ENCODE measurements at places on chromosomes 7 and 10.
A peak's percentile ranks its signal among the peaks of the same experiment; 100 is the strongest.

- no peak for DNase-seq
Observed at GRCh38 chr7:130500910-130501309, 9.0 kb downstream of the MEST start.

GRCh38 chr7:80781561-80781979 lies 137.3 kb downstream of the SEMA3C start:
- DNase-seq: no peak

DNA sequence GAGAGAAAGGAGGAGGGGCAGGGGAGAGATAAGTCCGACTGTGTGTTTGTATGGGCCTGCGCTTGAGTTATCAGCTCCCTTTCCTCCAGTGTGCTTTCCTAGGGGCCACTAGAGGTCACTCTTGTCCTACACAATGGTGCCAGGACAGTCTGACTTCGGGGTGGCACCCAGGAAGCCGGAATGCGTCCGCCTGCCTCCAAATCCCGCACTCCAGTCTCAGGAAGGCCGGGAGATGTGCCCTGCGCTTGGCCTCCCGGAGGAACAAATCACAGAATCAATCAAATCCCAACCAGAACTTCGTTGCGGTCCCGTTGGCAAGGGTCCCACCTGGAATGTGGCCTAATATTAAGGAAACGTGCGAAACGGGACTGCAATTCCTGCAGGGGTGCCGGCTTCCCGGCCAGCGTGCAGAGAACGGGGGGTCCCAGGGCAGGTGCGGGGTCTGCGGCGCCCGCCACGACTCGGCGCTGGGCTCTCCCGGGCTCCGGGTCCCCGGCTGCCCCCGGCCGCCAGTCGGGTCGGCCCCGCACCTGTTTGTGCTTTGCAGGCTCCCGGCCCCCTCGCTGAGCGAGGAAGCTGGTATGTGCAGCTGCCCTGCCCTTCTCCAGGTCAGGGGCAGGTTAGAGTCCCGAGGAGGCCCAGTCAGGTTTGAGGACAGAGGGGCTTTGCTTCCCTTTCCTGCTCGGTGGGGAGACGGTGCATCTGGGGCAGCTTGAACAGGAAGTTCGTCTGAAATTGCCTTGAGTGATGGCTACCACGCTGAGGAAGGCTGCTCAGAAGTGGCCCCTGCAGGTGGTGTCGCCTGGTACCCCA lies 21.0 kb upstream of the HPS1 start:
- peak; percentile 67 for DNase-seq

DNA sequence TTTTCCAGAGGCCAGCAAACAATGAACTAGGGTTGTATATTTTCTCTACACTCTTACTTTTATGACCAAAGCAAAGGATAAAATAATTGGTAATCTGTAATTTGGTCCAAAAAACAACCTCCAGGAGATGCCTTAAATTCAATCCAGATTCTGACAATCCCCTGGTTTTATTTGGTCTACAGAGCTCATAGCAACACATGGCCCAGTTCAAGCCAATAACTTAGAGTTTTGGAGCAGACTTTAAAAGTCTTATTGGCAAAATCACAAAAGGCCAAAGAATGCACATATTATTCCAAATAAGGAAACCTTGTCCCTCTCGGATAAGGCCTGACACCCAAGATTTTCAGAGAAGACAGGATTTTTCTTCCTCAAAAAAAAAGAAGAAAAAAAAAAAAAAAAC lies 51.9 kb downstream of the SORBS1 start:
- no peak for DNase-seq

- DNase-seq: peak; percentile 67
Observed at GRCh38 chr7:150685219-150686029, at the start of gene GIMAP2. GIMAP2 (plus strand) TSS chr7:150685706; CDS start chr7:150687060, 1,354 bp downstream.

DNA sequence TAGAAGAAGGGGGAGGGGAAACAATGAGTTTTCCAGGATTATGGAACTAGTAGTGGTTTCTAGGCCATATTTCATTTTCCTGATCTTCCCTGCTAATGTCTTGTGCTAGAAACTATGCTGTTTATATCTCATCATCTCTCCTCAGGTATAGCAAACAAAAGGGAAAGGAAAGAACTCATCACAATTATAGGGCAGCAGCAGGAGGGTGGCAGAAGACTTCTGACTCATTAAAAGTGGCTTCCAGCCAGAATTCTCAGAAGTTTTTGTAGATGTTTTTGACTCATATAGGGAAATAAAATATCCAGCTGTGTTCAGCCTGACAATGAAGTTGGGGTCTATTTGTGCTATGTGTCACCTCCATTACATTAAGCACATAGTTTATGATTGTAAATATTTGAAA lies 6.5 kb downstream of the AHR start:
- DNase-seq: peak; percentile 68

GRCh38 chr10:86600296-86600695 lies 54.1 kb upstream of the OPN4 start:
- DNase-seq: no peak

DNA sequence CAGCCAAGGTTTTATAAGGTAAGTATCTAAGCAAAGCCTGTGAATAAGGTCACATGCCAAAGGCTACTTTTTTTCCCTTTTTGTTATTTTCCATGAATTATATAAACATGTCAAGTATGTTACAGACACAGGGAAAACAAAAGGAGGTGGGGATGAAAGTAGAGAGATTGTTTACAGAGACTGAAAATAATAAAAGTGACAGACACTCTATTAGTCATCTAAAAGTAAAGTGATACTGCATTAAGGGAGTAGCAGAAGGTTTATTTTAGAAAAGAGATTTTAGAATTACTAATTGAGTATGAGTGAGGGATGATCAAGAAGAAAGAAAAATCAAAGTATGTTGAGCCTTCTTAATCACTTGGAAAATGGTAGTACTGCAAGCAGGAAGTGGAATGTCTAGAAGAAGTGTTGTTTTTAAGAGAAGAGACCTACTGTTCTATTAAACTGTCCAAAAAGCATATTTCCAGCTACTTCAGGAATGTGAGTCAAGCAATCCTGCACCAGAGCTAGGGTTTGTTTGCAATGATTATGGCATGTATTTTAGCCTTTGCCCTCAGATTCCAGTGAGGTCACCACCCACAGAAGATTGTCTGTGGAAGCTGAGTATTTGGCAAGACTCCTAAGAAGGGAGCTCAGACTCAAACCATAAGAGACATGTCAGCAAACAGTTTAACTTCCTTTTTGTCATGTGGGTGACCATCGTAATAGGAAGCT lies 177.9 kb upstream of the PLXDC2 start:
- peak; percentile 95 for DNase-seq

GRCh38 chr10:96743988-96744585 lies 23.8 kb upstream of the PIK3AP1 start:
- DNase-seq: peak; percentile 23

GRCh38 chr10:124953421-124953820 lies 11.5 kb downstream of the ZRANB1 start:
- no peak for DNase-seq

DNA sequence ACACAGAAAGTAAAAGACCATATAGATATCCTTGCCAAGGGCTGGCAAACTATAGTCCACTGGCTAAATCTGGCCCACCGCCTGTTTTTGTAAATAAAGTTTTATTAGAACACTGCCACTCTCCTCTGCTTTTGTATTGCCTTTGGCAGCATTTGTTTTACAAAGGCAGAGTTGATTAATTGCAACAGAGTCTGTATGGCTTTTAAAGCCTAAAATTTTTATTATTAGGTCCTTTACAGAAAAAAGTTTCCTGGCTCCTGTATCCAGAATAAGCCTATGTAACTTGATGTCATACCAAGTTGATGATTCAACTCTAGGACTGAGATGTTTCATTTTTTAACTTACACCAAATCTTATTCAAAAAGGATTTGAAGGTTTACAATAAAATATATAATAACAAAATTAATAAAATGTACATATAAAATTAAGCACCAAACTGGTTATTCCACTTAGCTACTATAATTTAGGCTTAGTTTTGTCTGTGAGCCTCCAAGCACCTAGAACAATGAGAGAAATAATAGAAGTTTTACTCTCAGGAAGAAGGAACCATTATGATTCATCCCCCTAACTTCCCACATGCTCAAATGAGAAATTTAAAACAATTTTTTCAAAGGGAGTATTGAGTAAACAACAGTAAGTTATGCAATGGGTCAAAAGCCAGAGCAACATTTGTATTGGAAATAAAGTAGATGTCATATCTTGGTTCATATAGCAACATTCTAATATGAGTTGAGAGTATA lies 31.9 kb downstream of the CPED1 start:
- peak; percentile 91 for DNase-seq

GRCh38 chr10:103692436-103692951 lies 162.9 kb downstream of the SH3PXD2A start:
- no peak for DNase-seq

Measured in inflammatory macrophage treated with lipopolysaccharide for 1 hour (primary cell).